ENCODE measurements at places on chromosomes 6 and 20.
A peak's percentile ranks its signal among the peaks of the same experiment; 100 is the strongest.

- no peak for DNase-seq
These were observed 15.5 kb downstream of the PTPN1 start for GRCh38 chr20:50525681-50526080.

DNA sequence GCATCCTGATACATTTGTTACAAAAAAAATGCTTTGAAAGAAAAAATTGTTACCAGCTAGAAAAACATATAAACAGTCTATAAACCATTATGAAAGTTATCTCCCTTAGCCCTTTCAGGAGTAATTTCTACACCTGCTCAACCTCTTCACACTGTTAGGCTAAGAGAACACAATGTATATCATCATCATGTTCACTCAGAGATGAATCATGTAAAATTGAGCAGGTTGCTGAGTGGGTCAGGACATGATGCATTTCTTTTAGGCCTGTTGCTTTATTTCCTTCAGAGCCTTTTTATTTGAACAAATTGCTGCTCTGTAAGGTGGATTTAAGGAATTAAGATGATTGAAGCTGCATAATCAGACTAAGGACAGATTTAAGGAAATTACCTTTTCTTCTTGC is 531.3 kb upstream of the MAN1A1 start:
- no peak for DNase-seq

DNA sequence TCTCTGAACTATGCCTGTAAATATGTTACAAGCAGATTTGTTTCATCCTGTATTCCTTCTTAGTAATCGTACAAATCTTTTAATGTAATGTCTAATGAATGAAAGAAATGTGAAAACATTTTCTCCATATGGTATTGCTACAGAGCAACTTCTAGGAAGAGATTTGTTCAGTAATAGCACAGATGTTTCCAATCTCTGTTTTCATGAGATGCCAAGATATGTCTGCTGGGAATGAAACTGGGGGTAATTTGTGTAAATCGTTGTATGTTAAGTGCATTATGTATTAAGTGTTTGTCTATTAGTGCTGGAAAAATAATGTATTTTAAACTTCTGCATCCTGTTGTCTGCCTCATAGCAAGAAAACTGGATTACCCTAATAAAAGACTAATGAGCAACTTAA is 722.2 kb upstream of the EYS start:
- no peak for DNase-seq

DNA sequence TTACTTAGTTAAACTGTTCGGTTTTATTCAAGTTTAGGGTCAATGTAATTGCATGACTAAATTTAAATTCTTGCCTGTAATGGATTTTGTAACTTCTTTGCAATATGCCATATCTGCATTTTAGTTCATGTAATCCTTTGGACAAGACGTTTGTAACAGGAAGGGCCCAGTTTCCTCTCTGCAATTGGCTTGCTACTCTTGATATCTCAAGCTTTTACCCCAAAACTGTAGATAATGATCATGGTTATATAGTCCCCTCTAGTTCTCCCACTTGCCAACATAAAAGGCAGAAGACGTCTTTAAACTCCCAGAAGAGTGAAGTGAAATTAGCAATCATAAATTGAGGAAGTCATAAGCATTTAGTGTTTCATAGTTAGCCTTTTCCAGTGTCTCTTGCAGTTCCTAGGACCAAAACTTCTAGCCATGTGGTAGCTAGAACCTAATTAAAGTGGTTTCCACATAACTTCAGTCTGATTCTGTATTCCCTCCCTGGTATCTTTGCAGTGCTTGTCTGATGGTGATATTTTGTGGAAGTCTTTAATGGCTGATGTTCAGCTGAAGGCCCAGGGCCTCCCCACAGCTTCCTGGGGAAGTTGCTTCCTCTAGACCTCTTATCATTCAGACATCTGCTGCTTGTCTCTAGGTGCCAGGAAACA is 117.8 kb upstream of the SUPT3H start:
- peak; percentile 57 for DNase-seq

DNA sequence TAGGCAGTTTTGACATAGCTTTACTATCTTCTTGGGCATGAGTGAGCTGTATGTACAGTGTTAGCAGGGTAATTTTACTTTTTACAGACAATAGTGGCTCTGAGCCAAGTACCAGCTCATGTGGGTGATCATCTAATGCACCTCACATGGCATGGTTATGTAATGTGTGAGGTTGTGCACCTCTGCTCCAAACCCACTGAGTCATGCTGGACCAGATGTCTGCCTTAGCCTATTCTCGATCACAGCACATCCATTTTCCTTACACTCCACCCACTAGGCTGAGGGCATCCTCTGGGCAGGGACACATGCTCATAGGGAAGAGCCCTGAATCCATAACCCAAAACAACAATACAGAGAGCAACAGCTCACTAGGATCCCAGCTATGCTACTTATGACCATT is 71.6 kb upstream of the FBXL4 start:
- DNase-seq = no peak

DNA sequence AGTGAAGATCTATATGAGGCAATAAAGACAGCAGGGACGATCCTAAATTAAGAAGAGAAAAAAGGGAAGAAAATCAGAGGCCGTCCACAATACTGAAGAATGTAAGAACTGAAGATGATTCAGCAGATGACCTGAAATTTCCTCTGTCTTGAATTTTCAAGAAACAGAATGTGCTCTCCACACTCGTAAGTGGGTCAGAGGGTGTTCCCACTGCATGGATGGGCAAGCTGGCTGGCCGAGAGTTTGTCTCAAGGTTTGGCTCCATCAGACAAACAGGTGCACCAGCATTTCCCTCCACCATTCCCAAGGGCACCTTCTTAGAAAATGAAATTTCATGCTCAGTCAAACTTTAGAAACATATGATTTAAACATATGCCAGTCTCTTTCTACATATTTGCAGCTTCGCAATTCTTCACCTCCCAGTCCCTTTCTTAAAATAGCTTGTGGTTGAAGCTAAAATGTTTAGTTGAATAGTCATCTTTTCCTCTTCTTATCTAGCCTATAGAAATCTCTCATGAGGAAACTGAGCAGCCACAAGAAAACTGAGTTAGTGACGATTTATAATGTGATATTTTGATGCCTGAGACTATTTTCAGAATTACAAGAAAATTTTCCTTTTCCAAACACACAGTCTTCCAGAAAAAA is 576.4 kb downstream of the PRKN start:
- DNase-seq = peak; percentile 51

DNA sequence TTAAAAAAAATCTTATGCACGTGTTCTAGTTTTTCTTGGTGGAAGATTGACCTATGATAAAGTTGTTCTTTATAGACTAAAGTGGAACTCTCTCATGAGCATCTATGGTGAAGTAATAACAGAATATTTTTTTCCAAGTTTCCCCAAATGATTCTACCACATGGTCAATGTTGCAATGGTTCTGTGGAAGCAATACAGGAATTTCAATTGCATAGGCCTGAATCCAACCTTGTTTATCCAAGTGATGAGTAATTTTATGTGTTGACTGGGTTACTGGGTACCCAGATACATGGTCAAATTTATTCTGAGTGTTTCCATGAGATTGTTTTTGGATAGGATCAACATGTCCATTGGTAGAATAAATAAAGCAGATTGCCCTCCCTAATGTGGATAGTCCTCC is 581.5 kb downstream of the MMUT start:
- no peak for DNase-seq

DNA sequence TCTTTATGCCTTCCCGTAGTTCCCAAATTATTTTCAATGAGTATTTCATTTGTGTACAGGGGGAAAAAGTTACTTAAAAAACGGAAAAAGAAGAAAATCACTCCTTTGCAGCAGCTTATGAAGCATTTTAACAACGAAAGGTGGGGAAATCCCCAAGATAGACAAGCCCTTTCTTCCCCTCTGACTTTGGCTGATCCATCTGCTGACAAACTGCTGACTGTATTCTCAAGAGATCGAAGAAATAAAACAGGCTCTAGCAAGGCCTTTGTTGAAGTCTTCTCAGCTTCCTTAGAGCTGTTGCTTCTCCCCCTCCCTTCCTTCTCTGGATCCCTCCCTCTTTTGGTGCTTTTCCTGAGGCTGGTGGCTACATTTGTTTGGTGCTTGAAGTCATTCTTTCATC is 325.2 kb downstream of the NRN1 start:
- DNase-seq = peak; percentile 45

DNA sequence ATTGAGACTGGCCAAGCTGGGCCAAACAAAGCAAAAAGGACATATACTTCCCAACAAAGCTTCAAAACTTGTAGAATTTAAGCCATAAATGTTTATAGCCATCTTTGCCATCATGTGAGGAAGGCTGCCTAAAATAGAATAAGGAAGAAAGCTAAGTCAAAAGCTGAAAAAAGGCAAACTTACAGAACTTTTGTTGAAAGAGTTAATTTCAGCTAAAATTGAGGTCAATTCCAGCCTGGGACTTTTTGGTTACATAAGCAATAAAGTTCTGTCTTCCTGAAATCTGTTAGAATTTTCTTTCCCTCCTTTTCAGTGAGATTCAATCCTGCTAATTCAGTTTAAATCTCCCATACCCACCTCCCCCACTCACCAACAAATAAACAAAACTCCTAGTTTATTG is 227.9 kb upstream of the MARCKS start:
- DNase-seq = peak; percentile 60

DNA sequence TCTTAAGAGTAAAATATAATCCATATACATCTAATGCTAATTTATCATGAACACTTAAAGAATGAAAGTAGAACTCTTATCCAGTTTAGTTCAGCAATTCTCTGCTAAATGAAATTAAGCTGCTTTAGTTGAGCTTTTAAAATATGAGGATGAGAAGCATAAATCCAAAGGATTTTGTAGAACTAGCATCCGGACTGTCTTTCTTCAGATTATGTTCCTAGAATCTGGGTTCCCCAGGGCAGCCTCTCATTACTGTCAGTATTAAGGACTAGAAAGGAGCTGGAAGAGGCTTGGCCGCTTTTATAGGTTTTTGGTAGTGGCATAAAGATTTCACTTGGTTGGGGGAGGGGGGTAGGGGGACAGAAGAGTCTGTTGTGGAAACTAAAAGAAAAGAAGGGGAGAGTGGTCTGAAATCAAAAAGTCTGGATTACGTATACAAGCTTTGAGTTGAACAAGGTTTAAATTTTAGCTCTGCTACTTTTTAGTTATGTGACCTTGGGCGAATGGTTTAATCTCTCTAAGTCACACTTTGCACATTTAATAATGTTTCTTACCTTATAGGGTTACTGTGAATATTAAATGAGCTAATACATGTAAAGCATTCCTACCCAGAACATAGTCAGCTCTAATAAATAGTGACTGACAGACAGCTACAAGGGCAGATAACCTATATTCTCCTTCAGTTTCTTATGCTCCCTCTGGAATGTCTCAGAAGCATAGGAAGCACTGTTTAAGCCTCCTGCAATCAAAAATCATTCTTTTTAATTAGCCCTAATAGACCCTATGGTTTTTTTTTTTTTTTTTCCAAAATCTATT is 3.7 kb downstream of the SGK1 start:
- no peak for DNase-seq

- DNase-seq = no peak
These were observed 17.5 kb upstream of the CEP85L start for GRCh38 chr6:118668761-118669385.

DNA sequence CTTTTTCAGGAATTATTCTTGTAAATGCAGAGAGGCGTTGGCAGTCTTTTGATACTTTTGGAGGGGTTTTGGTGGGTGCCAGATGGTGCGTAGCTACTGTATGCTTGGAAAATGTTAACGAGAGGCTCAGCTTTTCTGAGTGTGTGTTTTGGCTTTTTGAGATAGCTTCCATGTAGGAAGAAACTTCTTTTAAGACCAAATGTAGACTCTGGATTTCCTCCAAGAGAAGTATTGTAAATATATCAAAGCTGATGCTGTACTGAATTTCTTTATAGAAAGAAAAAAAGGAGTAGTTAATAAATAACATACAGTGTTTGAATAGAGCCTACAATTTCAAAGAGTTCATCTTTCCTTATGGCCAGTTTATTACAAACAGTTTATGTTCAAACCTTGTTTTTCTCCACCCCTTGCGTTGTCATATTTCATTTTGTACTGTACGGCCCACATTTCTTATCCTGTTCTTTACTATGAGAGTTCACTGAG is 16.7 kb downstream of the TIAM2 start:
- DNase-seq = no peak

DNA sequence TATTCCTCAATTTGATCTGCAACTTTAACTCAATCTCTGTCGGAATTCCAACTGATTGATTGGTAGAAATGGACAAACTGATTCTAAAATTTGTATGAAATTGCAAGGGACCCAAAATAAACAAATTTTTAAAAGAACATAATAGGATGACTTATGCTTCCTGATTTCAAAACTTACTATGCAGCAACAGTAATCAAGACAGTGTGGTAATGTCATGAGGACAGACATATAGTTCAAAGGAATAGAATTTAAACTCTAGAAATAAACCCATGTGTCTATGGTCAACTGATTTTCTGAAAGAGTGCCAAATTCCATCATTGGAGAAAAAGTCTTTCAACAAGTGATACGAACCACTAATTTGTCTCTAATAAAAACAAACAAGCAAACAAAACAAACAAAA is 1320.1 kb upstream of the GJE1 start:
- DNase-seq = peak; percentile 5

- no peak for DNase-seq
These were observed 236.2 kb downstream of the GRM1 start for GRCh38 chr6:146265056-146265455.
